ENCODE measurements at places on chromosomes 1 and 21.

GRCh38 chr1:202998836-202999750 is 8.1 kb upstream of the TMEM183A start:
- DNase-seq = peak; percentile 57

- DNase-seq = peak; percentile 100
Measured at GRCh38 chr1:19009882-19010321, 53.4 kb upstream of the IFFO2 start.

DNA sequence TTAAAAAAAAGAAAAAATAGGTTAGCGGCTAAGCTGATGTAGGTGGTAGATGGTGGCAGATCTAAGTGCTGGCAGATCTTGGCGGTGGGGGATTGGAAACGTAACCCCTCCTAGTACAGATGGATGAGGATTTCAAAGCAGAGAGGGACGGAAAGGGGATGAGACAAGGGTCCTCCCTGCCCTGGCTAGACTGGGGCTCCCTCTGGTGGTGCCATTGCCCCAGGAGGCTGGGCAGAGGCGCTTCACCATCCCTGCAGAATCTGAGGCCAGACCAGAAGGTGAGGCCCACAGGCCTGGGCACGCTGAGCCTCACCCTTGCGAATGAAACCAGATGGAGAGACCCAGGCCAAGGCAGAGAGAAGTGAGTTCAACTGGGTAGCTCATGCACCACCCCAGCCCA is 7.0 kb upstream of the PLEKHA6 start:
- no peak for DNase-seq

DNA sequence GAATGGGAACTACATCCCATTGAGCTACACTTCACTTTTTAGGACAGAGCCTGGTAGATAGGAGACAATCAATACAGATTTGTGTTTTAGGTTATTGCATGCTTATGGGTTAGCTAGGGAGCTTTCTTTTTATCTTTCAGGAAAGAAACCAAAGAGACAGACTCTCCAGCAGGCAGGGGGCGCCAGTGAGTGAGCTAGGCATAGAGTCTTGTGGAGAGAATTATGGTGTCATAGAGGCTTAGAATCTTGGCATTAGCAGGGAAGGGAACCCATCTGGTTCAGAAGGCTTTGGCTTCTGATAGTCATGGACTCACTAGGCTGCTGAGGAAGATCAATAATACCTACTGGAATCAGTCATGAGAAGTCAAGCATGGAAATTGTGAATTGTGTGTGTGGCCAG is at the start of gene SMCP:
Gene SMCP (plus strand): TSS at position 281 of the 400 bp plus-strand sequence. CDS start 6,101 bp downstream, outside the sequence.
- no peak for DNase-seq

DNA sequence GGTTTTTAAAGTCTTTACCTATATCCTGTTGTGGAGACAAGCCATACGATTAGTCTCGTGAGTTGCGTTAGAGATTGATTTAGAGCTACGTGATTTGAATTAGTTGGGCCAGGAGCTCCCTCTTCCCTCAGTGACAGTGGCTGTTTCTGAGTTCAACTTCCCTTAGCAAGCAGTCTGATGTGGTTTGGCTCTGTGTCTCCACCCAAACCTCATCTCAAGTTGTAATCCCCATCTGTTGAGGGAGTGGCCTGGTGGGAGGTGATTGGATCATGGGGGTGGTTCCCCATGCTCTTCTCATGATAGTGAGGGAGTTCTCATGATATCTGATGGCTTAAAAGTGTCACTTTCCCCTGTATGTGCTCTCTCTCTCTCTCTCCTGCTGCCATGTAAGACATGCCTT is 192.9 kb upstream of the PTGFR start:
- DNase-seq = peak; percentile 33

- no peak for DNase-seq
Measured at GRCh38 chr1:248348475-248348874, at the start of gene OR14C36. OR14C36 (plus strand) TSS chr1:248348775; CDS start chr1:248348775, 0 bp downstream.

- peak; percentile 64 for DNase-seq
Measured at GRCh38 chr1:55584526-55585401, 369.6 kb upstream of the USP24 start.

GRCh38 chr21:35475762-35476161 is 426.7 kb upstream of the RUNX1 start:
- DNase-seq = peak; percentile 29

DNA sequence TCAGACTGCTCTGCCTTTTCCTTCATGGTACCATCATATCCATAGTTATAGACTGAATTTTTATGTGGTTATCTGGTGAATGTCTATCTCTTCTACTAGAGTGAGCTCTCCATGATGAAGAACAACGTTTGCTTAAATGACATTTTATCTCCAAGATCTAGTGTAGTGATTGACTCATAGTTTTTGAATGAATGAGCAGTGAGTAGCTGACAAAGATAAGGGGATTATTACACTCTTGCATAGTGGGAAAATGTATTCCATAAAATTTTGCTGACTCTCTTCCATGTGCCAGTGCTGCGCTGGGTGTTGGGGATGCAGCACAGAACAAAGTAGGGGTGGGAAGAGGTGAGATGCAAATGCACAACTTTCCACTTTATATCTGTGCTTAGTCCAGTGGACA is 147.7 kb downstream of the TGFB2 start:
- DNase-seq = peak; percentile 81

DNA sequence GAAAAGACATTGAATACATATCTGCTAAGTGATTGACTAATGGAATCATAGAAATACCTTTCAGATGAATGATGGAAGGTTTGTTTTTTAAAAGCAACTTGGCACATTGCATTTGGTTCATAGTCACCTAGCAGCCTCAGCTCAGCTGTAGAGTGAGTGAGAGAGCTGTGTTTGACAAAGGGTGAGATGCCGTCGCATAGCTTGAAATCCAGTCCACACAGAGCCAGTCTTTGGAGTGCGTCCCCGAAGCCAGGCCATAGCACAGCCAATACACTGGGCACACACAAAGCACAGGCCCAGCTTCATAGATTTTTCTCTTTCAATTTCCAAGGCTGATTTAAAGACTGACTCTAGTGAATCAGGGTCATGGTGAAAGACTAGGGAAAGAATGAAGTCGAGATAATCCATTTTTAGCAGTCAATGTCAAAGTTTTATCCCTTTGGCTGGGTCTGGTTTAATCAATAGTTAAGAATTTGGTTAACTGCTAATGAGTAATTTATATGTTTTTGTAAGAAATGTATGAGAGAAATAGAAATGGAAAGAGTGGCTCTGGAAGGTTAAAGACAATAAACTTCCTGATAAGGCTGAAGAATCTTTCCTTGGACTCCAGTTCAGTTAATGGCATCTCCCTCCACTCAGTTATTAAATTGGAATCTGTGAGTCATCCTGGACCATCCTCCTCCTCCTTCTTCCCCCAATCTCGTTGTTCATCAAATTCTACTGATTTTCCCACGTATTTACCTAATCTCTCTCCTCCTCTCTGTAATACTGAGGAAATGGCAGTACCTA is 101.2 kb upstream of the IRF2BP2 start:
- no peak for DNase-seq

DNA sequence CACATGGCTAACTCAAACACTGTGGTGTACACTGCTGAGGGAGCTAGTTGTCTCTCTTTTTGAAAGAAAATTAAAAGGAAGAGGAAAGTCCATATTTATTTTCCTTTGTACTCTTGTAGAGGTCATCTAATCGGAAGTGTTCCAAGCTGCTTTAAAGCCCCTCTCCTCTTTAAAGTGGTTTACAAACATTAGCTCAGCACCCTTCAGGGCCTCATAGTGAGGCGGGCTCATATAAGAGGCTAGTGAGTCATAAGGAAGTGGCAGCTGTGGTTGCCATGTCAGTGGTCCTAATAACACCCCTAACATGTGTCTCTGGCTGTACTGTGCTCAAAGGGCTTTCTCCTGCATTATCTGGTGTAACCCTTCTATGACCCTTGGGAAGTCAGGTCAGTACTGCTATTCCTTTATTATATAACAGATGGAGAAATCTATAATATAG is 104.4 kb upstream of the SERBP1 start:
- peak; percentile 67 for DNase-seq

DNA sequence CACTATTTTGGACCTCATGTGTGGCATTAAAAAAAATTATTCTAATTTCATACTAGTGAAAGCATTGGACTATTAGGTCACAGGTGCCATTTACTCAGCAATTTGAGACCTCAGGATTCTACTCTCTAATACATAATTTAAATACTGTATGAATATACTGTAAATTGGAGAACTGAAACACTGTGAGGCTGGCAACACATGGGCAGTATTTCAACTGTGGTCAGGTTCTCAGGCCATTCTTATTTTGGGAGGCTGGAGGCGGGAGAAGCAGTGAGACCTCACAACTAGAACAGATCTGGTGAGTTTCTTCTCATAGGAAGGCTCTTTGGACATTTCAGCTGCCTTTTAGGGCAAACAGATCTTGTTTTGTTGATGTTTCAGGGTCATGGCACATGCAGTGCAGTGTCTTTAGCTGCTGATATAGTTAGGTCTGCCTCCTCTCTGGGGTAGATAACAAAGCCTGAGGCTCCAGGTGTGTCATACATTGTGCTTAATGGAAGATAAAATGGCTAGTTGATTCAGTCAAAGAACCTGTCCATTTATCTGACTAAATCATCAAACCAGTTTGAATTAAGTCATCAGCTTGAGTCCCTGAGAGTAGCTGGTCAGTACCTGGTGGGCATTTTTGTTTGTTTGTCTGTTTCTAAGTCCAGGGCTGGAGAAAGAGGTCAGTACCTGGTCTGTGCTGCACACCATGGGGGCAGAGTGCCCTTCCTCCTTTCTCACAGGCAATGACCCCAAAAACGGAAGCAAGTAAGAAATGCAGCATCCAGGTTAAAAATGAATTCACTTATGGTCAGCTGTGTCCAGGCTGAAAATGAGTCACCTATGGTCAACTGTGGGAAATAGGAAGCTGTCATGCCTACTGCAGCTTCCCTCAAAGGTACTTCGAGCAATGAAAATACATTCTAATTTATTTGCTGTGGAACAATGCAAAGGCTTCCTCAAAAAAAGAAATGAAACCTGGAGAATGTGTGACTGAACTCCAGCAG is 216.2 kb downstream of the SDCCAG8 start:
- DNase-seq = peak; percentile 75

DNA sequence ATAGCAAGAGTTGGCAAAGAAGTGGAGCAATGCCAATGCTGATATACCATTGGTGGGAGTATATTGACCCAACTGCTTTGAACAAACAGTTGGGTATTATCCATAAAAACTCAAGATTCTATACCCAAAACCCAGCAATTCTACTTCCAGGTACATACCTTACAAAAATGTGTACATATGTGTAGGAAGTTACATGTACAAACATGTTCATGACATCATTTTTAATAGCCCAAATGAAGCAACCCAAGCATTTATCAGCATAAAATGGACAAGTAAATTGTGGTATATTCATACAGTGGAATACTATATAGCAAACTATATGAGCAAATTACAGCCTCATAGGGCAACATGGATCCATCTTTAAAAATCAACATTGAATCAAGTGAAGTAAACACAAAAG is 20.9 kb downstream of the RWDD3 start:
- DNase-seq = no peak

GRCh38 chr1:188689542-188689941 is 1788.1 kb downstream of the BRINP3 start:
- DNase-seq = peak; percentile 66

DNA sequence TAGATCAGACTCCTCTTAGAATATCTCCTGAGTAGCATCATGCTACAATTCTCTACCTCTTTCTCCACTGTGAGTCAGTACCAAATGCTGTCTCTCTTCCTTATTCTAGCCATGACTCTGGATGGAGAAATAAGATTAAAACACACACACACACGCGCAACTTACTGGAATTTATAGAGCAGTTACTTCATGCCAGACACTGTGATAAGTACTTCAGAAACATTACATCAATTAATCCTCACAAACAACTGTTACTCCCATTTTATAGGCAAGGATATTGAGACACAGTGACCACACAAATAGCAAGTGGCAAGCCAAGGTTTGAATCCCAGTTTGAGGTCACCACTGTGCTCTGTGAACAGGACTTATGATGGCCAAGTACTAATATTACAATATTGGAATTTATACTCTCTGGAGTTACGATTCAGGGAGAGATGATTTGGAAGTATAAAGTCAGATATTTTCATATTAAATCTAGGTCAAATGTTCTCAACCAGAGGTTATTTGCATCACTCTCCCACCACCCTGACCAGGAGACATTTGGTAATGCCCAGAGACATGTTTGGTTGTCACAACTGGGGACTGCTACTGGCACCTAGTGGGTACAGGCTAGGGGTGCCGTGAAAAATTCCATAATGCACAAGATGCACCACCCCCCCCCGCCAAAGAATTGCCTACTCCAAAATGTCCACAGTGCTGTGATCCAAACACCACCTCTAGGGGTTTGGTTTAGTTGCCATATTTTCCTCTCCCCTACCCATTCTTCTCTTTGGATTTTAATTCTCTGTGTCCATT is 221.6 kb downstream of the LTN1 start:
- peak; percentile 28 for DNase-seq

DNA sequence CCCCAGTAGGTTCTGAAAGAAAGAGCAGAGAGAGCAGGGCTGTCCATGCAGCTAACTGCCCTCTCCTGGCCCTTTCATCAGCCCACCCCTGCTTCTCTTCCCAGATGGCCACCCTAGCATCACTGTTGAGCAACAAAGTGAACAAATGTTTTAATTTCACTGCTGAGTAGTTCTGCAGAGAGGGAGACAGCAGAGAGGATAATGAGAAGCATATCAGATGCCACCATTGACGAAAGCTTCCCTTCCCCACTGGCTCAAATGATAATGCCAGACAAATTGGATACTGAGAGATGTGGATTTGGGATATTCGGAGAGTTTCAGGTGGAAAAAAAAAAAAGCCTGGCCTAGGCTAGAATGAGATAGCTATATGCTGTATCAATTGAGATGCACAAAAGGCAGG is 46.8 kb downstream of the ZBTB40 start:
- no peak for DNase-seq

DNA sequence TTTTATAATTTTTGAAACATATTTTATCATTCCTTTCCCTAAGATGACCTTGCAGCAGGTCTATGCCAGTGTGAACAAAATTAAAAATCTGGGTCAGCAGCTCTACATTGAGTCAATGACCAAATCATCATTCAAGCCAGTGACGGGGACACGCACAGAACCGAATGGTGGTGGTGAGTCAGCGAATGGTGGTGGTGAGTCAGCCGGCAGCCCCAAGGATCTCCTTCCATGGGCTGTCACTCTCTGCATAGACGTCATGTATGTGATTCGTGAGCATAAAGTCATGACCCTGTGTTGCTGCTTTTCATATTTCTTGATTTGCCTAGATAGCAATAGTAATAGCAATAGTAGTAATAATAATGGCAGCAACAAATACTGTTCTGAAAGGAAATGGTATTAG is 26.3 kb downstream of the PER3 start:
- peak; percentile 91 for DNase-seq

- no peak for DNase-seq
Measured at GRCh38 chr21:25911730-25912401, 177.1 kb downstream of the GABPA start.
